ENCODE measurements at places on chromosomes 5 and 9. TPM values are rescaled to one million over a fixed set of nuclear protein-coding genes. Genes with fewer than 3 reads are reported as not detected.

DNA sequence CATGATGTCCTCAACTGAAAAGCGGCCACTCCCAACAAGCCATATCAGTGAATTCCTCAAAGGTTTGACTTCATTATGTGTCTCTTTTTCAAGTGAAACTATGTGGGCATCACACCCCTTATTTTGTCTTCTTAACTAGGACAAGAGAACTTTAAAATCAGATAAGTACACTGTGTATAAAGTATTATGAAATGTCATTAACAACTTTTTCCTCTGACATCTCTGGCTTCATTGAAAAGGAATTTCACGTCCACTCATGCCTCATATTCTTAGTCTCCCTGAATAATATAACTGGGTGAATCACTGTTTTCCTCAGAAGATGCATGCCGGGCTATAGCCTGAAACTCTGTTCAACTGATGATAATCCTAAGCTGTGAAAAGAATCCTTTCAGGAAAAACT is 415.8 kb downstream of the ACTL7B start:
- DNase-seq = no peak

DNA sequence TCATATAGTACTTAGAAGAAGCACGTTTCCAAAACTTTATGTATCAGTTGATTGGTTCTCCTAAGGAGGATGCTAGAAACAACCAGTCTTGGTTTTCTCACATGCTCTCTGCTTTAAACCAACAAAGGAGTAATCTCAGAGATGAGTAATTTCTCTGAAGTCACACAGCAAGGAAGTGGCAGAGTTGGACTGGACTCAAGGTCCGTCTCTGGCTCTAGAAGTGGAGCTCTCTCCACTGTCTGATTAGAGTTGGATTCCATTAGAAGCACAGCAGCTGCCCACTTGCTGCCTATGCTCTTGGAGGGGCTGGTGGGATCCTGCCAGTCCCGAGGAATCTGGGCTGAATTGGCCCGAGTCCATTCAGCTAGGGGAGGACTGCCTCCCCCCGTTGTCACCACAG is 21.0 kb downstream of the RALGPS1 start:
- DNase-seq = no peak

- DNase-seq = no peak
Measured at GRCh38 chr9:129160712-129161533, 17.1 kb downstream of the IER5L start.

Gene SLC34A1
- total RNA-seq = not detected

DNA sequence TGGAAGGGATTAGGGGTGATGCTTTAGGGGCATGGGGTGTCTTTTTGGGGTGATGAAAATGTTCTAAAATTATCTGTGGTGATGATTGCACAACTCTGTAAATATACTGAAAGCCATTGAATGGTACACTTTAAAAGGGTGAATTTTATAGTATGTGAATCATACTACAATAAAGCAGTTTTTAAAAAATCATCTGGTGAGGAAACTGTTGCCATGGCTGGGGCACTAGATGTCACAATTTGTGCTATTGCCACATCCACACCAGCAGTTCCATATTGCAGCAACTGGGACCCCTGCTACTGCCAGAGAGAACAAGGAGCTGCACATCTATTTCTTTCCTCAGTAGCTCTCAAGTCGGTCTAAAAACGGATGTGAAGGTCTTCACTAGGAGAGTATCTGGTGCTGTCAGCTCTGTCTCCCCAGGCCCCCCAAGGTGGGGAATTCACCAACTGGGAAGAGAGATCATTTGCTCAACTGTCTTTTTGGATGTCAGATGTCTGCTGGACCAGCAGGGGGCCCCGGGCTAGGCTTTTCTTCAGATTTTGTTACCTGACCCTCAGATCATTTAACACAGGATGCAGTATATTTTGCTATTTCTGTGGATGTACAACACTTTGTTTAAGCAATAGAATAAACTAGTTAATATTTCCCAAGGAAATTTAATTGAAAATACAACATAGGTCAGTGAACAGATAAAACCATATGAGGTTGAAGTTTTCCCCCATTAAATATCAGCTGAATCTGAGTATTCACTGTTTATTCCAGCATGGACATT is 13.2 kb downstream of the CMYA5 start:
- no peak for DNase-seq

Gene BAAT
- not detected for total RNA-seq

DNA sequence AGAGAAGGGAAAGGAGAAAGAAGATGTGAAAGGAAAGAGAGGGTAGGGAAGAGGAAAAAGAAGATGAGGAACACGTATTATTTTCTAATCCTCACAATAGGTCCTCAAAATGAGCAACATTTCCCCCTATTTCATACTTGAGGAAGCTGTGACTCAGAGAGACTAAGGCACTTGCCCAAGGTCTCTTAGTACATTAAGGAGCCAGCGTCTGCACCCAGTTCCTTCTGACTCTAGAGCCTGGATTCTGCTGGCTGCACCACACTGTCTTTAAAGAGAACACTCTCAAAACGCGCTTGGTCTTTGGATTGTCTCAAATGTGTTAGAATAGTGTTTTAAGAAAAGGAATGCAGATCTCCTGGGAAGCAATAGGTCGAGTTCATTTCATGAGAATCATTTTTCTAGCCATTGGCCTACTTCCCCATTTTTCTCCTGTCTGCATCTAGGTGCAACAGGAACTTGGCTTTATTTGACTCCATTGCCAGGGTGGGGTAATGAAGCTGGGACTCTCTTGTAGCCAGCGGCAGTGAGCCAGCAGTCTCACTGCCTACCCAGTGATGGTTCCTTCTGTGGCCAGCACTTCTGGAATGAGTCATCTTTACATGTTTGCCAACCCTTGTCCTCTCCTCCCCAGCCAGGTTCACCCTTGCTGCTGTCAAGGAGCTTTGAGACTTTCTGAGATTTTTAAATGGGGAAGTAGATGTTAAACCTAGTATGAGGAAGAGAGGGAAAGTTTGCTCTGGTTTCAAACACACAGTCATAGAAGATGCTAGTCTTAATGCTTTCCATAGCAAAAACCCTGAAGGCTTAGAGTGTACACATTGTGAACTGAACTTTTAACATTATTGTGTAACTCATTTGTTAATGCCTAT is 82.7 kb downstream of the DOCK8 start:
- DNase-seq = peak; percentile 82

Gene FOXD4
- 0.44 TPM for total RNA-seq

Gene SLC27A4
- total RNA-seq = 15.8 TPM

GRCh38 chr9:130042406-130042884 is 544 bp downstream of the FNBP1 start:
- no peak for DNase-seq

GRCh38 chr5:143197260-143197656 is 206.2 kb downstream of the NR3C1 start:
- DNase-seq = no peak

- DNase-seq = no peak
Measured at GRCh38 chr9:71678999-71679398, 89.3 kb downstream of the CEMIP2 start.

Gene CDH9
- total RNA-seq = not detected

Gene SPINK13
- total RNA-seq = not detected

Gene SLC6A18
- not detected for total RNA-seq

- DNase-seq = no peak
Measured at GRCh38 chr5:146345578-146346366, 7.1 kb downstream of the POU4F3 start.

- DNase-seq = peak; percentile 40
Measured at GRCh38 chr9:91060520-91061343, 259.1 kb downstream of the SYK start.

Gene PCDHB4
- 9.2 TPM for total RNA-seq

GRCh38 chr5:18968966-18969365 is 1019.0 kb downstream of the CDH18 start:
- DNase-seq = no peak

GRCh38 chr5:30581198-30581935 is 612.1 kb upstream of the CDH6 start:
- no peak for DNase-seq

Gene CER1
- total RNA-seq = not detected

- DNase-seq = no peak
Measured at GRCh38 chr5:55173687-55174230, 782 bp upstream of the CDC20B start.

- no peak for DNase-seq
Measured at GRCh38 chr5:179292681-179293635, 52.3 kb downstream of the ADAMTS2 start.

- DNase-seq = no peak
Measured at GRCh38 chr9:137365552-137366444, 57.2 kb downstream of the EXD3 start.

DNA sequence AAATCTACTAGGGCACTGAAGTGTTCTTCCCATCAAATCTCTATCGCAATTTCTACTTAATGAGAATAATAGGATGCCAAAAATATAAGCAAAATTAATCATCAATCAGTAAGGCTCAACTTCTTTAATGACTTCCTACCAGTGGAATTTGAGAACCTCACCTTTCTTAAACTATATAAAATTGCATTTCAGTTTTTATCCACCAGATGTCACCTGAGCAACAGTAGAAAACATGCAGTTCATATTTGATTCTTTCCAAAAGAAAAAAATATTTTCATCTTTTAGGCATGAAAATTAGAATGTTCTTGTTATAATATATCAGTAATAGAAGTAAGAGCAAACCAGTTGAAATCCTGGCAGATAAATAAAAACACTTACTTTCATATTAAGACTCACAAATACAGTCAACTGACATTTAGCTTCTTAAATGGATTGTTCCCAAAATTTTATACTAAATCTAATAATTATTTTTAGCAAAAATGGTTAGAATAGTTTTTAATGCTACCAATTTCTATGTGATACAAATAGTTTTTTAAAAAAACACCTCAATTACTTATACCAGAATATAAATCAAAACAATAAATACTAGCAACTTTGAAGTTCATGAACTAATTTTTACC is 13.4 kb upstream of the CCDC112 start:
- DNase-seq = no peak

Gene LRRC19
- not detected for total RNA-seq

DNA sequence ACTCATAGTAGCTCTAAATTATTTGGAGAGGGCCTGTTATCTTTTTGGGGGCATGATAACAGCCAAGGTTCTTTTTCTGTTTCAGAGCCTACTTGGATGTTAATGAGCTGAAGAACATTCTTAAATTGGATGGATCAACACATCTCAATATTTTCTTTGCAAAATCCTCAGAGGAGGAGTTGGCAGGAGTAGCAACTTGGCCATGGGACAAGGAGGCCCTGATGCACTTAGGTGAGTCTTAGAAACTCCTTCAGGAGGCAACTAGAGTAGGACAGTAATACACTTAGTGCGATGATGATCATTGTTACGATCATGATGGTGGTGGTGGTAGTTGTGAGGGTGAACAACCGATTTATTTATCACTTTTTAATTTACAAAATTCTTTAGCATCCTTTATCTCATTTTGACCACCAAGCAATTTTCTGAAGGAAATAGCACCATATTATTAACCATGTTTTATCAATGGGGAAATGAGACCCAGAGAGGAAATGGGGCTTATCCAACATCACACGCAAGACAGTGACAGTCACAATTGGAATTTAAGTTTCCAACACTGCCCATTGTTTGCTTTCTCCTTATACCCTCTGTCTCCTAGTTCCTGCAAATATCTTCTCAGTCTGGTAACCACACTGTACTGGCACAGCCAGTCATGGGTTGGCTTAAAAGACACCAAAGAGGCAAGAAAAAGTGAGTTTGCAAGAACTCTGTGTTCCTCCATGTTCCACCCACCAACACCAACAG is 54.0 kb downstream of the PAPPA start:
- no peak for DNase-seq

DNA sequence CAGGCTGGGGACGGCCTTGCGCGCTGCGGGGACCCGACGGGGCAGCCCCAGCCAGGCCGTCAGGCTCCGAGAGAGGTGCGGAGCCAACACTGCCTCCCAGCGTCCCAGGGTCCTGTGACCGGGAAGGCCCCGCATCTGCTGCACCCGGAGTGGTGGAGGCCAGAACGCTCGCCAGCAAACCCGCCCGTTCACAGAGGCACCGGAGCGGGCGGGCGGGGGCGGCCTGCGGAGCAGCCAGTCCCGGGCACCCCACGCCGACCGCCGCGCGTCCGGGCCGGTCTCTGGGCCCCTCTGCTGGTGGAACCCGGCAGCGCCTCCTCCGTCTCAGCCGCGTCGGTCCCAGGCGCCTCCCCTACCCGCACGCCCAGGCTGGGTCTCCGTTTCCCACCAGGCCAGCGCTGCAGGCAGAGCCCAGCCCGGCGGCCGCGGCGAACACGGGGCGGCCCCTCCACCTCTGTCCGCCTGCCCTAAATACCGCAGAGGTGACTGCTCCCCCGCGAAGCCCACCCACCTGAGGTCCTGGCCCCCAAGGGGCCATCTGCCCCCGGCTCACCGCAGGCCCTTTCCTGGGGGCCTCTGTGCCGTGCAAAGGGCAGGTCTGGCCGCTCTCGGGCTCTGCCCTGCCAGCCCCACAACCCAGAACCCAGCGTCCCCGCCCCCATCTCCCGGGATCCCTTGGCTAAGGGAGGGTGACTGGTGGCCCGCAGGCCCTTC is 15.9 kb downstream of the EXD3 start:
- no peak for DNase-seq

- no peak for DNase-seq
Measured at GRCh38 chr5:131268758-131269370, 5.0 kb downstream of the CDC42SE2 start.

Data from breast epithelium (tissue), 4 donors.